ENCODE measurements at places on chromosomes 6 and 20.

GRCh38 chr6:43757966-43758616 is 11.9 kb upstream of the VEGFA start:
- DNase-seq = no peak

DNA sequence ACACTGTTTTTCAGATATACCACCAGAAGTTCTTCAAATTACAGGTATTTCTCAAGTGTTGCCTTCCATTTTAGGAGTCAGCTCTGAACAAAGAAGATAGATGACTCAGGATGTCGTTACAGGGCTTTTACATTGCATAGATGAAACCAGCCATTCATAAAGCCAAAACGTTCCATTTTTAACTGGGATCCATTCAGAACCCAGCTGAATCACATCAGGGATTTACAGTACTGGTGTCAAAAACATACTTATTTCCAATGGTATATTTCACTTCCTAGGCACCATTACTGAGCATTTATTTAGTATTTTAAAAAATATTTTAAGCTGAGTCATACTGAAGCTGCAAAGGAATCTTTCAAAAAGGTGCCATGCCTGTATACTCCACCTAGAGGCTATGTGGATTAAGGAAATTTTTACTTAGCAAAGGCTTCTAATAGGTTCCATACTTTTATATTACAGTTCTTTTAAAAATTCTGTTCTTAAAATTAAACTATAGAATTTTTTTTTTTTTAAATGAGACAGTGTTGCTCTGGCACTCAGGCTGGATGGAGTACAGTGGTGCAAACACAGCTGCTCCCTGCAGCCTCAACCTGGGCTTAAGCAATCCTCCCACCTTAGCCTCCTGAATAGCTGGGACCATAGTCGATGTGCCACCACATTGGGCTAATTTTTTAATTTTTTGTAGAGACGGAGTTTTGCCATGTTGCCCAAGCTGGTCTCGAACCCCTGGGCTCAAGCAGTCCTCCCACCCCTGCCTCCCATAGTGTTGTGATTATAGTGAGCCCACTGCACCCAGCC is 2.6 kb downstream of the ASF1A start:
- no peak for DNase-seq

GRCh38 chr6:156676721-156677120 is 100.5 kb upstream of the ARID1B start:
- DNase-seq = no peak

- DNase-seq = no peak
These were observed 32.4 kb downstream of the DUSP22 start for GRCh38 chr6:324729-325125.

DNA sequence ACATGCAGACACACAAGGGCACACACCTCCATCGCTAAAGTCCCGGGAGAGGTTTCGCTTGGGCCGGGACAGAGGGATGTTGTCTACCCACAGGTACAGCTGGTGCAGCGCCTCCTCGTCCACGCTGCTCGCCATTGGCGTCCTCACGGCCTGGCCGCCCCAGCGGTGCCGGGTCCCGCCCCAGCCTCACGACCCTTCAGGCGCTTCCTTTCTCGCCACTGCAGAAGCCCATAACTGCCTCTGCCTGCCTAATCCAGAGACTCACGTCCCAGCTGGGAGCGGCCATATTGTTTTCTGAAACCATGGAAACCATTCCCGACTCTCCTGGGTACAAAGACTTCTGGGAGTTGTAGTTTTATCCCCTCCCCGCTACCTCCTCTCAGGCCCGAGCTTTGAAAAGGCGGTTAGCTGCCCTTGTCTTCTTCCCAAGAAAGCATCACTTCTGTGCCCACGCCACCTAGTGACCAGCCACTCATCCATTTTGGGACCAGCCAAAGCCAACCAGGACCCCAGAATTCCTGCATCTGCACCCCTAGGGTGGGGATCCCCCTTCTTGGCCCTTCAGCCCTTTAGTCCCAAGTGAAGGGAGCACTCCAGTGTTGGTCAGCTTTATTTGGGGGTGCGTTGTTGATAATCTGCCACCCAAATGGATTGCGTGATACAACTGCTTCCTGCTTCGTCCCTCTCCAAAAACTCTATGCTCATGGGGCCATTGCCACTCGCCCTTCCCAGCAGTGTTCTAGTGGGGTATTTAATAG is at the start of gene SPEF1:
Gene SPEF1, minus strand, starts transcription at position 296 of the 758 bp plus-strand sequence. Its CDS starts 161 bp downstream, at position 135.
- peak; percentile 86 for DNase-seq

GRCh38 chr6:44833248-44833647 is 445.7 kb downstream of the CDC5L start:
- DNase-seq = no peak
